ENCODE measurements at places on chromosomes 1 and 21.
A peak's percentile ranks its signal among the peaks of the same experiment; 100 is the strongest.

DNA sequence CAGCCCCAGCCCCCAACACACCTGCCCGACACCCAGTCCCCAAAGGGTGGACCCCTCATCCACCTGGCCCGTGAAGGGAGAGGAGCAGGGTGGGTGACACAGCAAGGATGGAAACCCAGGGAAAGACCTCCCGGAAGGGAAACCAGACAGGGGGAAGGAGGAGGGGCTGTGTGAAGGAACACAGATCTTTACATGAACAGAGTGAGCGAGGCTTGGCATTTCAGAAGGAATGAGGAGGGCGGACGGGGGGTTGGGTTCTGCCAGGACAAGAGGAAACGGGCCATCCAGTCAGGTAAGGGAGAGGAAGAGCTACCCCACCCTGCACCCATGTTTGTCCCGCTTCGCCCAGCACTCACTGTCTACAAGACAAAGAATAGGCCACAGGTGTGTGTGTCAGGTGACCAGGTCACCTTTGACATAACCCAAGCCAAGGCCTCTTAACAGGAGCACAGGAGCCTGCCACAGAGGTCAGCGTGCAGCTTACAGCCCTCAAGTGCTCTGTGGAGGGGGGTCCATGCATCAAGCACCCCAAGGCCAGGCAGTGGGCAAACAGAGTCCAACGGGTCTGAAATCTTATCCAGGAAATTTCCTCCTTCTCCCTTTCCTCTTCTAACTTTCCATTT lies 18.0 kb upstream of the PRDM15 start:
- no peak for DNase-seq

DNA sequence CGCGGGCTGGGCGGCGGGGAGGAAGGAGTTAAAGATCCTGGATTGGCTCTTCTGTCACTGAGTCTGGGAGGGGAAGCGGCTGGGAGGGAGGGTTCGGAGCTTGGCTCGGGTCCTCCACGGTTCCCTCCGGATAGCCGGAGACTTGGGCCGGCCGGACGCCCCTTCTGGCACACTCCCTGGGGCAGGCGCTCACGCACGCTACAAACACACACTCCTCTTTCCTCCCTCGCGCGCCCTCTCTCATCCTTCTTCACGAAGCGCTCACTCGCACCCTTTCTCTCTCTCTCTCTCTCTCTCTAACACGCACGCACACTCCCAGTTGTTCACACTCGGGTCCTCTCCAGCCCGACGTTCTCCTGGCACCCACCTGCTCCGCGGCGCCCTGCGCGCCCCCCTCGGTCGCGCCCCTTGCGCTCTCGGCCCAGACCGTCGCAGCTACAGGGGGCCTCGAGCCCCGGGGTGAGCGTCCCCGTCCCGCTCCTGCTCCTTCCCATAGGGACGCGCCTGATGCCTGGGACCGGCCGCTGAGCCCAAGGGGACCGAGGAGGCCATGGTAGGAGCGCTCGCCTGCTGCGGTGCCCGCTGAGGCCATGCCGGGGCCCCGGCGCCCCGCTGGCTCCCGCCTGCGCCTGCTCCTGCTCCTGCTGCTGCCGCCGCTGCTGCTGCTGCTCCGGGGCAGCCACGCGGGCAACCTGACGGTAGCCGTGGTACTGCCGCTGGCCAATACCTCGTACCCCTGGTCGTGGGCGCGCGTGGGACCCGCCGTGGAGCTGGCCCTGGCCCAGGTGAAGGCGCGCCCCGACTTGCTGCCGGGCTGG lies at the start of gene NPR1:
Gene NPR1 (plus strand): TSS at position 170 of the 818 bp plus-strand sequence. CDS start 421 bp downstream, at position 591.
- no peak for DNase-seq

DNA sequence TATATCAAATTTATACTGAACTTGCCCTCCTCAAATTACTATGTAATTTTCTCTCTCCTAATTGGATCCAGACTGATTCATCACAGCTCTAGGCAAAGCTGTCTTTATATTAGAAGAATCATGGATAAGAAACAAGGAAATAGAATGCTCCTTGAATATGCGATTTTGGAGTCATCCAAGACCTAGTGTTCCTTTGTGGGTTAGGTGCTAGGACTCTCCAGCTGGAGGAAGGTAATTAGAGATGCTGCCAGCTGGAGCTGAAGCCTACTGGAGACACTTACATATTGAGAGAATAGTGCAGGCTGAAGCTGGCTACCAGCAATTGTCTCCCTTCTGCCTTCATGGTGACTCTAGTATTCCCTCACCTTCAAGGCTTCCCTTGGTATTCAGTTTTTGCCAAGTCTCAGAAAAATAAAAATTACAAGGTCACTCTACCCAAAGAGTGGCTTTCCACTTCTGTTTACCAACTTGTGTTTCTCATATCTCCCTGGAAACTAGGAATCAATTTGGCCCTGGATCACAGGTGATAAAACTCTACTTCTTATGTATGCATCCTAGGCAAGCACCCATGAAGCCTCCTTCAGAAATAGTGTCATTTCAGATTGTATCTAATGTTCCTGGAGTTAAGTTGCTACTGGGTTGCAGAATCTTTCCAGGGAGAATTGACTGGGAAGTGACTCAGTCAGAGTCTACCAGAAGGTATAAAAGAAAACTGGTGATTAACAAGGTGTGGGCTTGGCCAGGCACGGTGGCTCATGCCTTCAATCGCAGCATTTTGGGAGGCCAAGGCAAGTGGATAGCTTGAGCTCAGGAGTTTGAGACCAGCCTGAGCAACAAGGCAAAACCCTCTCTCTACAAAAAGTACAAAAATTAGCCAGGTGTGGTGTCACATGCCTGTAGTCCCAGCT lies 24.4 kb upstream of the DOCK7 start:
- no peak for DNase-seq

GRCh38 chr21:42636520-42637266 lies 16.7 kb upstream of the PDE9A start:
- no peak for DNase-seq

DNA sequence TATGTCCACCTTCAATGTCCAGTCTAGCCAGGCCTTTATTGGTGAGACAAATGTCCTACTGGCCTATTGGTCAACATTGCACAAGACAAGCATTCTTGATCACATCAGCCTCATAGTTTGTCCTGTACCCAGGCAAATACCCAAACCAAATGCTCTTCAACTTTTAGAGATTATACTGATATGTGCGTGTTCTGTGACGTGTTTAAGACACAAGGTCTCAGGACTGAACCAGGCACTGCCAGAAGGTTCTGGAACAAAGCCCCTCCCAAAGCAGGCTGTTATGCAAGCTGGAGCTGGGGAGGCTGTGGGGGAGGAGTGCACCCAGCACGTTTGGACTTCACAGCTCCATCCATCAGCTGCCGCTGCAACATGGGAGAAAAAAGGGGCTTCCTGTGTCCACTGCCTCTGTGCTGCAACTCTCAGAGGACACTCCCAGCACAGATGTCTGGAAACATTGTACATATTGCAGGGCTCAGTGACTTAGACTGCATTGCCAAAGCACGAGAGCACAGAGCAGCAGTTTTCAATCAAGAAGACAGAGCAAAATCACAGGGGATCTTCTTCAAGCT lies 45.9 kb downstream of the NID1 start:
- no peak for DNase-seq

DNA sequence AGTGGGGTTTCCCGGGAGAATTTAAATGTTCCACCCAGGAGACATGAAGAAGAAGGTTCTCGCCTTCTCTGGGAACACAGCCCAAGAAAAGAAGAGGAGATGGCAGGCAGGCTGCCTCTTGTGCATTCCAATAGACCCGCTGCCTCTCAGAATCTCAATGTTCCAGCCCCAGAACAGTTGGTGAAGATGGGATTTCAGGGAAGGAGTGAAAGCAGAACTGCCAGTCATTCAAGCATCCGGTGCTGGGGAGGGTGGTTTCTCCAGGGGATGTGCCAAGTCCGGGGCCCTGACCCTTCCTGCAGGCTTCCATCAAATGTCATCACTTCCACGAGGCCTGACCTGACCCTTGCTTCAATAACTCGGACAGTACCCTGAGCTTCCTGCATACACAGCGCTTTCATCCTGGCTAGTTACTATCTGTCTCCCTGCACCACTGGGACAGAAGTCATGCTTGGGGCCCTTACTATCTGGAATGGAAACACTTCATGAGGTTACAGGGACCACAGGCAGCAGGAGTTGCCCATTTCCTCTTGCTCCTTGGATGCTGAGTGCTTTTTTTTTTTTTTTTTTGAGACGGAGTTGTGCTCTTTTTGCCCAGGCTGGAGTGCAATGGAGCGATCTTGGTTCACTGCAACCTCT lies 386.6 kb upstream of the POU3F1 start:
- peak; percentile 25 for DNase-seq

GRCh38 chr1:31529999-31530684 lies 46.2 kb upstream of the TINAGL1 start:
- DNase-seq: no peak

DNA sequence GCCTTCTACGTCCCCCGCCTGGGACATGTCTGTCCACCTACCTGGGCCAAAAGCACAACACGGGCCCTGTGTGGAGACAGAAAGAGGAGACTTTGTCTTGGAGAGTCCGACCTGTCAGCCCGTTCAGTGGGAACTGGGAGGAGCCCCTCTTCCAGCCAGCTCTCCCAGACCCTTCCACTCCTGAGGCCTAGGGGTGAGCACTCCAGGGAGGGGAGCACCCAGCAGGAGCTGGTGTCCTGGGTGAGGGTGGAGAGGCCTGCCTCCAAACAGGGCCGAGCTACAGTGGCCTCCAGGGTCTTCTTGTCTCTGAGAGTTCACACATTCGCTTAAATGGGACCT lies 546 bp downstream of the SPOCD1 start:
- no peak for DNase-seq

- DNase-seq: peak; percentile 45
These were observed 125.6 kb downstream of the KCNN3 start for GRCh38 chr1:154744352-154745035.

GRCh38 chr1:65471861-65472332 lies 51.4 kb downstream of the LEPR start:
- DNase-seq: no peak

GRCh38 chr1:94607398-94607797 lies 65.8 kb upstream of the F3 start:
- no peak for DNase-seq

- DNase-seq: no peak
These were observed 337.0 kb upstream of the PLXNA2 start for GRCh38 chr1:208581209-208581608.

GRCh38 chr1:78520843-78521242 lies 30.1 kb downstream of the PTGFR start:
- no peak for DNase-seq

GRCh38 chr1:104380003-104380402 lies 630.3 kb downstream of the AMY1C start:
- no peak for DNase-seq

DNA sequence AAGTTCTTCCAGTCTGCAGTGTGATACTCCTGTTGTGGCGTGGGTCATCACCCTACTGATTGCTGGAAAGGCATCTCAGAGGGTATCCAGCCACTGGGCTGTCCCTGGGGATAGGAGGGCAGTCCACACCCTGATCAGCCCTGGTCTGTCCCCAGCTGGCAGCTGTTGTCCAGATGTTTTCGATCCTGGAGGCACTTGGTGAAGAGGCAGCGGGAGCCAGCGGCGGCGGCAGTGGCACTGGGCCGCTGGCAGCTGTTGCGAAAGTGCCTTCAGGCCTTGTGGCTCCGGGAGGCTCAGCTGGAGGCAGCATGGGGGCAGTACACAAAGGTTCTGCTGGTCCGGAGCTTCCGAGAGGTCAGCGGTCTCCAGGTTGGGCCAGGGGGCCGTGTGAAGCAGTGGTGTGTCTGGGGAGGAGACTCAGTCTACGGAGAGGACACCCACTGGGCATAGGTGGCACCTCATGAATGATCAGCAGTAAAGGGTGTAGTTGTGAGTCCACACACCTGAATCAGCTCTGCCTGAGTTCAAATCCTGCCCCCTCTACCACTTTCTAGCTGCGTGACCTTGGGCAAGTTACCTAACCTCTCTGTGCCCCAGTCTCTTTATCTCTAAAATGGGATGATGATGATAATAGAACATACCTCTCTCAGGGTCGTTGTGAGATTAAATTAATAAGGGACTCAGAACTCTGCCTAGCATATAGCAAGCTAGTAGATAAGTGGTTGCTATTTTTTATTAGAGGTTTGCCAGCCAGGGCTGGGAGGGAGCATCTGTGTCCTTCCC lies 6.1 kb downstream of the C1orf167 start:
- DNase-seq: no peak

DNA sequence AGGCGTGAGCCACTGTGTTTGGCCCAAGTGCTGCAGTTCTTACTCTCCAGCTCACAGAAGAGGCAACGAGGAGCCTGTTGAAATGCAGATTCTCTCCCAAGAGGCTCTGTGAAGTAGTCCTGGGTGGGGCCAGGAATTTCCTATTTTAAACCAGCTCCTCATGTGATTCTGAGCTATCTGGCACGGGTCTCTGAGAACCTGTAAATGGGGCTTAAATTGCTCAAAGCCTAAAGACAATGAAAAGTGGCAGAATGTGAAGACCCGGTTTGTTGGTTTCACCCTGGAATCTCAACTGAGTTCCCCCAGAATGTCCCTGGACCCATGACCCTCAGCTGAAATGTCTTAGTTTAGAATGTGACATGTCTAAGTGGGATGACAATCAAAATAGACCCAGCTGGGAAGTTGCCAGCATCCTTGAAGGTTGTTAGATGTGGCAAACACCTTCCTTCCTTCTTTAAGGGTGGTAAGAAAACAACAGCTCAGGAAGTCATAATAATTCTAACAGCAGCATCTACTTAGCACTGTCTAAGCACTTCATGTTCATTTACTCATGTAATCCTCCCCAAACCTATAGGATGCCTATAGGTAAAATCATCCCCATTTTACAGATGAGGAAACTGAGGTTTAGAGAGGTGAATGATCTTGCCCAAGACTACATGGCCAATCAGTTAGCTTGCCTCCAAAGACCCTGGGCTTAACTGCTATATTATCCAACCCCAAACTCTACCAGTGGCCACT lies 20.9 kb upstream of the ATP5PO start:
- no peak for DNase-seq

DNA sequence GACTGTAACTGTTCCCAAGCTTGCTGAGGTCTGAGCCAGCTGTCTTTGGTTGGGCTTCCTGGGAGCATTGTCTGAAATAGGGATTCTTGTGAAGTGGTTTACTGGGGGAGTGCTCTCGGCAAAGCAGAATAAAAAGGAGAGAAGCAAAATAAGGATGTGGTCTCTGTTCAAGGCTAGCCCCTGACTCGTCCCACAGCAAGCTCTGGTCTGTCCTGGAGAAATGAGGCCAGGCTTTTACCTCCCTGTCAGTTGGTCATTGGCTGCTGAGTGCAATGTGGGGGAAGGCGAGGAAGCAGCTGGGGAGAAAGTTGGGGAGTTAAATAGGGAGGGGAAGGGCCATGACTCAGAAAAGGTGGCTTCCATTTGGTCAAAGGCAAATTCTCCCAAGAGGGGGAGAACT lies 303.9 kb upstream of the DUSP10 start:
- no peak for DNase-seq

- no peak for DNase-seq
These were observed 76.4 kb downstream of the ST3GAL3 start for GRCh38 chr1:43783671-43784205.

DNA sequence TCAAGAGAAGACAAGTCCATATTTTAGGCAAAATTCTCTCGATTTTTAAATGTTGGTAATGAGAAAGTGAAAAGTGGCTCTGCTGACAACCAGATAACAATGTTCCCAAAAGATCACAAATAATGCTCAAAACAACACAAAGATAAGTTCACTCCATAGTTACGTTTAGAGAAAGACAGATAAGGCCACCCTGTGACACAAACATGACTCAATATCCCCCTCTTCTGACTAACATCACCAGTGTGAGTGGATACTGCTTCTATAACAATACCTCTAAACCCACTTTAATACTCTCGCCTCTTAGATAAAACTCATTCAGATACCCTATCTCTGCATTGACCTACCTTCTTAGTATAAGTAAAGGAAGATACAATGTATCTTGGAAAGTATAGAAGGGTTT lies 51.2 kb upstream of the RGS7 start:
- DNase-seq: peak; percentile 57

GRCh38 chr1:234856845-234857245 lies 246.9 kb upstream of the IRF2BP2 start:
- no peak for DNase-seq

- no peak for DNase-seq
These were observed 618 bp downstream of the ETS2 start for GRCh38 chr21:38806153-38806941.

Measured in pons (tissue), 1 donor.